ENCODE measurements at places on chromosomes 1 and 21. TPM values are rescaled to one million over a fixed set of nuclear protein-coding genes. Genes with fewer than 3 reads are reported as not detected.

Gene SLAMF7
- 1.6 TPM for total RNA-seq

Gene SPRR1B
- total RNA-seq = not detected

Gene SELP
- total RNA-seq = not detected

Gene HSD3B1
- not detected for total RNA-seq

Gene ZNF281
- 39.4 TPM for total RNA-seq

Gene GPR3
- 2.1 TPM for total RNA-seq

Gene PEF1
- 40.2 TPM for total RNA-seq

Gene DYNLT4
- total RNA-seq = 0.32 TPM

Gene ASCL5
- not detected for total RNA-seq

Gene LIN28A
- not detected for total RNA-seq

Gene OR2L3
- not detected for total RNA-seq

Gene NUP210L
- not detected for total RNA-seq

Gene ACTN2
- total RNA-seq = 0.14 TPM

Gene TMEM269
- 0.08 TPM for total RNA-seq

Gene TNFRSF9
- 3.0 TPM for total RNA-seq

Gene COQ8A
- 20.1 TPM for total RNA-seq

Gene AMY2A
- not detected for total RNA-seq

Gene LCE1E
- total RNA-seq = not detected

Gene ZNF683
- not detected for total RNA-seq

Gene NPHS2
- not detected for total RNA-seq

Gene ZNF648
- total RNA-seq = not detected

Gene ADGRL2
- total RNA-seq = 11.2 TPM

Gene TEDDM1
- total RNA-seq = not detected

Gene RGS8
- total RNA-seq = not detected

Gene KRTAP19-3
- not detected for total RNA-seq

Gene CLCA4
- not detected for total RNA-seq

Gene TRNAU1AP
- total RNA-seq = 20.5 TPM

Gene LHX8
- 1.2 TPM for total RNA-seq

Data from A549 treated with CORT108297 at 1 μM for 4 hours (cell line).